HCT116 (cell line): ENCODE measurements at places on chromosomes 12 and 14.

DNA sequence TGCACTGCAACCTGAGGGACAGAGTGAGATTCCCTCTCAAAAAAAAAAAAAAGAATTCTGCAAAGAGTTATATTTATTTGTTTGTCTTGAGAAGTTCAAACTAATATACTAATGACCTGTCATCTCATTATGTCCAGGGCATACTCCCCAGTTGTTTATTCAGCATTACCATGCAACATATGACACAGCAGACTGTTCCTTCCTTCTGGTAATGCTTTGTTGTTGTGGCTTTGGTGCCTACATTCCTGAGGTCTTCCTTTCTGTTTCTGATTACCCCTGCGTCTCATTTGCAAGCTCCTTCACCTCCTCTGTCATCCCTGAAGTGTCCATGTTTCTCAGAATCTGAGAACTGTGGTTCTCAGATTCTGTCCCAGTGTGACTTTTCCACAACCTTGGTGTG is 55.3 kb downstream of the DERA start:
- no peak for DNase-seq

DNA sequence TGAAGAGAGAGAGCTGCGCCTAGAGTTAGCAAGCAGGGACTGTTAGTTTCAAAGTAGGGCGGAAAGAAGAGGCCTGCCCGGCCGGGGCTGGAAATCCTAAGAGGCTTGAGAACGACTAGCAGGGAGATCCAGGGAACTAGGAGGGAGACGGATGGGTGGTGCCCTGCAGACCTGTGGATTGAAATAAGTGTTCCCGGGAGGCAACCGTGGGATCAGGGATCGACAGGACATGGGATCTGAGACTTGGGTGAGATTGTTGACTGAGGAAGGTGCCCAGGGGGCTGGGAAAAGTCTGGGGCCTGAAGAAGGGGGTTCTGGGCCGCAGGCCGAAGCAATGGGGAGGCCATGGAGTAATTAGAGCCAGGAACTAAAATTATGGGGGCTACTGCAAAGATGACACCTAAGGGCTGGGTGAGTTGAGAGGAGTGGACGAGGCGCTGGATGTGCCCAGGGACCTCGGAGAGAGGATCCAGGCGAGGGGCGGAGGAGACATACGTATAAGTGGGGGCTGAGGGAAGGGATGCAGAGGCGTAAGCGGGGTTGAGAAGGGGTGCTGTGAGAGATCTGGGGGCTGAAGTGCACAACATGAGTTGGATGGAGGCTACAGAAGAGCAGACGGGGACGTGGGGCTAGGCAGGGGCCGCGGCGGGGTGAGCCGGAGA is 635 bp downstream of the LTA4H start:
- DNase-seq = no peak

DNA sequence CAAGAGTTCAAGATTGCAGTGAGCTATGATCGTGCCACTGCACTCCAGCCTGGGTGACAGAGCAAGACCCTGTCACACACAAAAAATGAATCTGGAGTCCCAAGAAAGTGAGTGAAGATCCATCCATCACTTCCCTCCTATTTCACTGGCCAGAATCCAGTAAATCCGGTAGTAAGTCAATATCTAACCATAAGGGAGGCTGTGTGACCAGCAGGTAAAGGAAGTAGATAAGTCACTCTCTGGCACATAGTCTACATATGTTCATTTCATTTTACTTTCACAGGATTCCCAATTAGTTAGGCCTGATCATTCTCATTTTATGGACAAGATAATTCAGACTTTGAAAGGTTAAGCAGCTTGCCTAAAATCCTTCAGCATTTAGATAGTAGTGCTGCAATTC is 11.9 kb upstream of the TCP11L2 start:
- DNase-seq = no peak

- no peak for DNase-seq
These were observed 466.5 kb upstream of the SOX5 start for GRCh38 chr12:24415934-24416333.

GRCh38 chr12:66191547-66192126 is 2.6 kb downstream of the IRAK3 start:
- DNase-seq = no peak

DNA sequence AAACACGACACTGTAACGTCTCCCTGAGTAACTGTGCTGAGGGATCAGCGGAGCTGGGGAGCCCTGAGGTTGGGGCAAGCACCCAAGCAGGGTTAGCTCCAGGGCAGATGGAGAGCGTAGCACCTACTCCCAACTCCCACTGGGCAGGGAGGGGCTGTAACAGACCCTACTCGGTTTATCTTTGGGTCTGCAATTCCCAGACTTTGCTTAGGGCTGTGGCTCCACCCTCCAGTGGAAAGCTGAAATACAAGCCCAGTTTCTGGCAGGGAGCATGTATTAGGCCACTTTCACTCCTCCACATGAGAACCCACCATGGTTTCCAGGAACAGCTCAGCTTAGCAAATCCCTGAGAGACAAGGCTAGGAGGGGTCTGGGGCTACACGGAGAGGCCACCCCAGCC is 17.3 kb upstream of the TC2N start:
- no peak for DNase-seq

DNA sequence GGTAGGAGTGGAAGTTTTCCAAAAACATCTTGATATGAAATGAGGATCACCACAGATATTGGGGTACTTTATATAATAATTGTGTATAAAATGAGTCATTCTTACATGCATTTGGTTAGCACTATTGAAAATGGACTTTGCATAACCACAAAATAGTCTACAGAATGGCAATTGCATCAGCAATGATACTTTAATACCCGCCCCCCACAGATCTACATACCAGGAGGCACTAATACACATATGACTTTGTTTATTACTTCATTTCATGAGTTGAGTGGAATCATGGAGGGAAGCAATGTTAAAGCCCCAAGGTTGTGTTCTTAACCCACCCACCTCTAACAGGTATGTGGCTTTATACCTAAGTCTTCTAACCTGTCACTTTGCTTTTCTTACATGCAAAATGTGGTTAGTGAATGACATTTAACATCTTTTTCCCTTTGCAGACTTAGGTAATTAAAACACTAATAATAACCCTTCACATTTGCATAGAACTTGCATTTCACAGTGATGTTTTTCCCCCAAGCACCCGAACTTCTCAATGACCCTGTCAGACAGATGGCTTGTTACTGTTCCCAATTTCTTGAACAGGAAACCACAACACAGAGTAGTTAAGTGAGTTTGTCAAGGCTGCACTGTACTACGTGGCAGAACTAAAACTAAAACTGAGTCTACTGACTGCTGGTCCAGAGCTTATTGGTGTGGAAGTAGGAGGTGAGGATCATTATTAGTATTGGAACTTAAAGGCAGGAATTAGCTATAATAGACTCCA is 101.9 kb downstream of the NPAS3 start:
- DNase-seq = no peak

GRCh38 chr12:45518291-45519235 is 210.9 kb upstream of the ARID2 start:
- no peak for DNase-seq

DNA sequence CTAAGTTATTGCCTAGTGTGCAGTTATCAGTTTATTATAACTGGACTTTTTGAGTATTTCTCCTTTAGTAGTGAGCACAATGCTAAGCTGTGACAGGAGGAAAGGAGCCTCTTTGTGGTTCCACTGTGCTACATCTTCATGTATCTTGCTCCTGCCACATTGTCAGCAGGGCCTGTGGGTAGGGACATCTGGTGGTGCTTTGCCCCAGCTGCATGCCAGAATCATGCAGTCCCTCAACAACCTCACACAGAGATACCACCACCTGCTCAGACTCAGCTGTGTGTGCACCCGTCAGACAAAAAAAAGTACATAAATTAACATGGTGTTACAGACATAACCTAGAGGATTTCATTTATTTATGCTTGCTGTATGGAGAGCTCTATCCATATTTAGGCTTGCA is 51.1 kb downstream of the MIS18BP1 start:
- DNase-seq = no peak

DNA sequence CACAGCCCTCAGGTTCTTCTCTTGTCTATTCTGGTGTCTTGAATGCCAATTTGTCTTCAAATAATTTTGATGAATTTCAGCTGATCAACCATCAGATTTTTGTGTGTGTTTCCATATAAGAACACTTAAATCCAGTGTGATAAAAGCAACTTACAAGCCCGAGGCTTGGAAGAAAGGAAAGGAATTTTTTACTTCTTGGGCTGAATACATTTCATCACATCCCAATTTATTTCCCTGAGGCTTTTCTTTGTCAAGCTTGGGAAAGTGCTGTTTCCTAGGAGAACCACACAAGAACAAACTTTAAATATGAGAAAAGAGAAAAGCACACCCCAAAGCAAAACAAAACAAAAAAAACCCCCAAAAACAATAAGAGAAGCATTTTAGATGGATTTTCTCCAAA is 26.6 kb downstream of the GPRC5D start:
- DNase-seq = no peak
